Right lobe of liver (tissue), 6 donors: ENCODE measurements at places on chromosomes 1 and 21.

DNA sequence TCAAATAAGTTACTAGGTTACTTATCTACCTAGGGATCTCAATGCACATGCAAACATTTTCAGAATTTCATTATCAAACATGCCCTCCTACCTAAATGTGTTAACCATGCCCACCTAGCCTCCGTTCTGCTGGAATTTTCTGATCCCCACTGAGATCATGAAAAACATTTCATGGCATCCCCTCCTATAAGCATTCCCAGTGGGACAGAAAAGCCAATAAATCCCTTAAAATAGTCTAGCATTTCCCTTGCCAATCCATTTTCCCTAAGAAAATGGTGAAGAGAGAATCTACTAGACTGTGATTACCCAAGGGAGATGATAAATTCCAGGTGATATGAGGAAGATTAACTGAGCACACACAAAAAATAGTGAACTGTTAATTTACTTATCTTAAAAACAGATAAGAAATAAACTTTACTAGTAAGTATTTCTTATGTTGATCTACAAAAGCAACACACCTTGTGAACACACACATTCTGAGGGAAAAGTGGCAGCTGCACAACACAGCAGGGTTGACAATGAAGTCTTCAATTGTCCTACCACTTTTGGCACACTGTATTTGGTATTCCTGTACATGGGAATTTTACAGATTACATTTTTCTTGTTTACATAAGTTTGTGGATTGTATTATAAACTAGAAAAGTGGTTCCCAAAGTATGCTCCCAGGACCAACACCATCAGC, 49.6 kb downstream of the ARID4B start:
- H3K4me3 ChIP-seq, result no peak overlapping the region
- H3K27ac ChIP-seq, result no peak overlapping the region
- DNase-seq, result no peak
- H3K27me3 ChIP-seq, result no peaks in the 10 kb centered on the region
- no peaks in the 10 kb centered on the region for H3K36me3 ChIP-seq
- no peaks in the 10 kb centered on the region for H3K4me1 ChIP-seq

DNA sequence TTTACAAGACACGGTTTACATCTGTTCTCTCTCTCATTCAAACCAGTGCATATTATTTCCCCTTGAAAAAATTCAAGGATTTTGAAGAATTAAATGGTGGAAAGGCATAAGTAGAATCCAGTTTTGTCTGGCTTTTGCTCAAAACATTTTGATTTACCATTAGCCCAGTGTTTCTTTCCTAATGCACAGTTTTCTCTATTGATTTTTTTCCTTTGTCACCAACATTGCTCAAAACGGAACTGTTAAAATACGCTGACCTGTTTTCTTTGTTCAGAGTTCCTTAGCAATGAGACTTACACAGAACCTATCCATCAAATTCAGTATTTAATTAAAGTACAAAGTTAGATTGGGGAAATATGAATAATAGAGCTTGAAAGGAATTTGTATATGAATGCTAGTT, 162.4 kb downstream of the S1PR1 start:
- no peaks in the 10 kb centered on the region for H3K4me1 ChIP-seq
- H3K27me3 ChIP-seq, result no peaks in the 10 kb centered on the region
- H3K4me3 ChIP-seq, result no peak overlapping the region
- no peak overlapping the region for H3K27ac ChIP-seq
- H3K36me3 ChIP-seq, result no peaks in the 10 kb centered on the region
- no peak for DNase-seq

GRCh38 chr1:178284058-178284457, 190.2 kb downstream of the RASAL2 start:
- no peak overlapping the region for H3K4me3 ChIP-seq
- H3K36me3 ChIP-seq, result no peaks in the 10 kb centered on the region
- no peak overlapping the region for H3K27ac ChIP-seq
- no peaks in the 10 kb centered on the region for H3K27me3 ChIP-seq

GRCh38 chr1:161486806-161487741, 18.2 kb upstream of the FCGR2A start:
- H3K4me3 ChIP-seq, result no peak overlapping the region
- no peaks in the 10 kb centered on the region for H3K36me3 ChIP-seq
- DNase-seq, result no peak

DNA sequence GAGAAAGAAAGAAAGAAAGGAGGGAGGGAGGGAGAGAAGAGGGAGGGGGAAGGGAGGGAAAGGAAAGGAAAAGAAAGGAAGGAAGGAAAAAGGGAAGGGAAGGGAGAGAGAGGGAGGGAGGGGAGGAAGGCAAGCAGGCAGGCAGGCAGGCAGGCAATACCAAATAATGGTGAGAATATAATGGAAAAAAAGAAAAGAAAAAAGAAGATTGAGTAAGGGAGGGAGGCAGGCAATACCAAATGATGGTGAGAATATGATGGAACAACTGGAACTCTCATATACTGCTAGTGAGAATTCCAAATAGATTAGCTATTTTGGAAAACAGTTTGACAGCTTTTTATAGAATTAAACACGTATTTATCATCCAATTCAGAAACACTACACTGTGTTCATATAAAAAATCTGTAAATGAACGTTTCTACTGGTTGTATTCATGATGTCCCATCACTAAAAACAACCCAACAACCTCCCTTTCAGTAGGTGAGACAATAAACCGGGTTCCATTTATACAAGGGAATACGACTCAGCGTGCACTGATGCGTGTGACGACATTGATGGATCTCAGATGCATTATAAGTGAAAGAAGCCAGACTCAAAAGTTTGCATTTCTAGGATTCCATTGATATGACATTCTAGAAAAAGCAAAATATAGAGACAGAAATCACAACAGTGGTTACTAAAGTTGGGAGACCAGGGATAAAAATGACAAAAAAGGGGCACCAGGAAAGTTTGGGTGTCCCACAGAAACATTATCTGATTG, 226.4 kb downstream of the DSCAM start:
- no peak for DNase-seq
- peaks cover under 1% of the 10 kb centered on the region for H3K27me3 ChIP-seq
- no peak overlapping the region for H3K4me3 ChIP-seq
- no peaks in the 10 kb centered on the region for H3K36me3 ChIP-seq

- DNase-seq, result no peak
- no peaks in the 10 kb centered on the region for H3K36me3 ChIP-seq
- H3K4me3 ChIP-seq, result no peak overlapping the region
- no peak overlapping the region for H3K27ac ChIP-seq
Observed at GRCh38 chr21:42363312-42363711, 3.0 kb downstream of the TFF1 start.

GRCh38 chr1:109483672-109484518, at the start of gene ATXN7L2:
Gene ATXN7L2 (plus strand): TSS chr1:109483905. CDS start chr1:109483954, 49 bp downstream.
- peak; percentile 93 for DNase-seq
- peak within 1 kb of the TSS; percentile 85 for H3K4me3 ChIP-seq
- H3K27me3 ChIP-seq, result no peaks in the 10 kb centered on the region

DNA sequence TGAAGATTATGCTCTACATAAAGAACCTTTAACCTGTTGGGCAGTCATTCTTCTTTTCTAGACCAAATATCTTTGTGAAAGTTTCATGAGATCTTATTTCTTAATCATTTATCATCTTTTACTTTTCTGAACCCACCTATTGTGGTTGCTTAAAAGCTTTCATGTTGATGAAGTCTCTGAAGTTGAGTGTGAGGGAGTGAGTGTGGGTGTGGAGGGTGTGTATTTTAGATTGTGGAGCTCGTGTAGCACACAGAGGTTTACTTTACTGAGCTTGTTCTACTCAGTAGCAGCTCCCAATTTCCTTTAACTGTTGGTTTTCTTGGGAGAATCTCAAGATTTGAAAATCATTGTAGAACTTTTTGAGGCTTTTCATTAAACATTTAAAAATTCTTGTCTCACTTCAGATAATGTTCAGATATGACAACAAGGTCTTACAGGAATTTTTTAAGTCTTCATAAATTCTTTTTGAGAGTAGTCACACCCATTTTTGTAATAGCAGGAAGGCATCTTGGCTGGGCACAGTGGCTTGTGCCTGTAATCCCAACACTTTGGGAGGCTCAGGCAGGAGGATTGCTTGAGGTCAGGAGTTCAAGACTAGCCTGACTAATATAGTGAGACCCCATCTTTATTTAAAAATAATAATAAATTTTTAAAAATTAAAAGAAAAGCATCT, 17.0 kb downstream of the SRRM1 start:
- H3K4me3 ChIP-seq, result no peak overlapping the region
- no peaks in the 10 kb centered on the region for H3K27me3 ChIP-seq
- H3K27ac ChIP-seq, result no peak overlapping the region
- H3K4me1 ChIP-seq, result peaks cover 7% of the 10 kb centered on the region

GRCh38 chr1:115829023-115829674, 11.8 kb downstream of the NHLH2 start:
- DNase-seq, result no peak
- H3K4me1 ChIP-seq, result no peaks in the 10 kb centered on the region
- H3K36me3 ChIP-seq, result no peaks in the 10 kb centered on the region
- no peak overlapping the region for H3K27ac ChIP-seq
- H3K27me3 ChIP-seq, result no peaks in the 10 kb centered on the region

DNA sequence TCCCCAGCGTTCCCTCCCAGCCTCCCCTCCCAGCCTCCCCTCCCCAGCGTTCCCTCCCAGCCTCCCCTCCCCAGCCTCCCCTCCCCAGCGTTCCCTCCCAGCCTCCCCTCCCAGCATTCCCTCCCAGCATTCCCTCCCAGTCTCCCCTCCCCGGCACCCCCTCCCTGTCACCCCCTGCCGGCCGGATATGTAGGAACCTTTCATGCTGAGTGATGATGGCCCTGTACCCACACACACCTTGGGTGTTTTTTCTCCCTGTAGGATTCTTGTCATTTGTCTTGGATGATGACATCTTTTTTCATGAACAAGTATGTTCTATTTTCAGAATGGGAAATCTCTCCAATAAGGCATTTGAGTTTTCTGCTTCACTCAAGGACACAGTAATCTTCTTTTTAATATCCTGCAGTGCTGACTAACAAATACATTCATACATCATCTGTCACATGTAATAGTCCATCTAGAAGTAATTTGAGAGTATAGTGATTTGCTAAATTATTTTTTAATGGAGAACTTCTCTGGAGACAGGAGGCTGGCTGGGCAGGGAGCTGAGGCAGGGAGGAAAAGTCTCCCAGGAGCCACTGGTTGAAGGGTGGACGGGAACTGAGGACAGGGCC, 19.5 kb downstream of the FTCD start:
- no peaks in the 10 kb centered on the region for H3K4me1 ChIP-seq
- H3K27ac ChIP-seq, result no peak overlapping the region
- no peak overlapping the region for H3K4me3 ChIP-seq
- no peaks in the 10 kb centered on the region for H3K27me3 ChIP-seq
- peaks cover 40% of the 10 kb centered on the region for H3K36me3 ChIP-seq
- DNase-seq, result no peak

DNA sequence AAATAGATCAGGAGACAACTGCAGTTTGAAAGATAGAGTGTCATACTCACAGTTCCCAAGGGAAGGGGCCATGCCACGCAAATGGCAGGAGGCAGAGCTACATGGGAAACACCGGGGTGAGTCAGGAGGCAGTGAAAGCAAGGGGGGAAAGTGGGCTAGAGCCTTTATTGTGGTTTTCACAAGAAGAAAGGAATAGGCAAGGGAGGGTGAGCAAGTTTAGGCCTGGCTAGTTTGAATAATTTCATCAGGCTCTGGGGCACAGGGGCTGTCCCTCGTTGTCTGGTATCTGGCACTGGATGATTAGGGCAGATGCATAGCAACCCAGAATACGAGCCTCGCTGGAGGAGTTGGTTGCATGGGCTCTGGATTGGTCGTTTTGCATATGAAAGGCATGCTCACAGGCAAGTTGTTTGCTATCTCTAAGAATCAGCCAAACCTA, 17.0 kb upstream of the ITLN2 start:
- no peaks in the 10 kb centered on the region for H3K36me3 ChIP-seq
- no peak overlapping the region for H3K27ac ChIP-seq
- H3K4me1 ChIP-seq, result no peaks in the 10 kb centered on the region
- DNase-seq, result no peak
- no peak overlapping the region for H3K4me3 ChIP-seq
- no peaks in the 10 kb centered on the region for H3K27me3 ChIP-seq

- no peak overlapping the region for H3K4me3 ChIP-seq
- H3K36me3 ChIP-seq, result peaks cover 19% of the 10 kb centered on the region
- peaks cover 12% of the 10 kb centered on the region for H3K27me3 ChIP-seq
- no peak for DNase-seq
- peaks cover 12% of the 10 kb centered on the region for H3K4me1 ChIP-seq
- no peak overlapping the region for H3K27ac ChIP-seq
Observed at GRCh38 chr1:220887202-220887519, 7.9 kb downstream of the HLX start.

DNA sequence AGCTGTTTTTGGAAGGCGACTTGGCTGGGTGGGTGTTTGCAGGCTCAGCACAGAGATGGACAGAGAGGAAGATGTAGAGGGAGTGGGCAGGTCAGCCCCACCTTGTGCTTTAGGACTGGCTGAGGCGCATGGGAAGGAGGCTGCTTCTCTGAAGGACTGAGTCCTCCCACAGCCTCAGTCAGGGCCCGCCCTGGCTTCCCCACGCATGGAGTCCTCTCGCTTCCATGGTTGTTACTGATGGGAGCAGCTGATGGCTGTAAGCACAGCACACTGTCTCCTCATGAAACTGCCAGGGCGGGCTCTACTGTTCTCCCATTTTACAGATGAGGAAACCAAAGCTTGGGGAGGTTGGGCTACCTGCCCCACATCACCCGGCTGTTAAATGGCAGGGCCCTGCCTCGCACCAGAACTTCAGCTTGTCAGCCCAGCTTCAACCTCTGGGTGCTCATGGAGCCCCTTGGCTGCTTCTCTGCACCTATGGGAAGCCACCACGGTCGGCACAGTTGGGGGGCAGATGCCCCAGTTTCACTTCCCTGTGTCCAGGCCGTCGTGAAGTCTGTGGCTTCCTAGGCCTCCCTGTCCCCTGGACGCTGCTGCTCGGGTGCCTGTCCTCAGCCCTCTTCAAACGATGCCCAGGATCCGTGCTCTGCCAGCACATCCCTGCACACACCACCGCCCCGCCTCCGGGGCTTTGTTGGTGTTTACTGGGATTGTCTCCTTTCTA, 2.4 kb downstream of the TMEM201 start:
- DNase-seq, result no peak
- H3K36me3 ChIP-seq, result no peaks in the 10 kb centered on the region
- H3K4me3 ChIP-seq, result no peak overlapping the region
- H3K27me3 ChIP-seq, result no peaks in the 10 kb centered on the region
- H3K27ac ChIP-seq, result no peak overlapping the region

- H3K27ac ChIP-seq, result no peak overlapping the region
- H3K27me3 ChIP-seq, result no peaks in the 10 kb centered on the region
- no peaks in the 10 kb centered on the region for H3K36me3 ChIP-seq
- no peak for DNase-seq
Observed at GRCh38 chr1:200965111-200965805, 58.3 kb downstream of the KIF21B start.

- no peaks in the 10 kb centered on the region for H3K4me1 ChIP-seq
- H3K27me3 ChIP-seq, result no peaks in the 10 kb centered on the region
- H3K36me3 ChIP-seq, result no peaks in the 10 kb centered on the region
- DNase-seq, result peak; percentile 30
Observed at GRCh38 chr1:206000641-206001339, 2.4 kb downstream of the RAB7B start.
